ENCODE measurements at places on chromosomes 5 and 9.

GRCh38 chr5:174777111-174777510 is 52.7 kb downstream of the MSX2 start:
- DNase-seq, result no peak

- DNase-seq, result no peak
These were observed 149.6 kb upstream of the ELL2 start for GRCh38 chr5:96111080-96111756.

DNA sequence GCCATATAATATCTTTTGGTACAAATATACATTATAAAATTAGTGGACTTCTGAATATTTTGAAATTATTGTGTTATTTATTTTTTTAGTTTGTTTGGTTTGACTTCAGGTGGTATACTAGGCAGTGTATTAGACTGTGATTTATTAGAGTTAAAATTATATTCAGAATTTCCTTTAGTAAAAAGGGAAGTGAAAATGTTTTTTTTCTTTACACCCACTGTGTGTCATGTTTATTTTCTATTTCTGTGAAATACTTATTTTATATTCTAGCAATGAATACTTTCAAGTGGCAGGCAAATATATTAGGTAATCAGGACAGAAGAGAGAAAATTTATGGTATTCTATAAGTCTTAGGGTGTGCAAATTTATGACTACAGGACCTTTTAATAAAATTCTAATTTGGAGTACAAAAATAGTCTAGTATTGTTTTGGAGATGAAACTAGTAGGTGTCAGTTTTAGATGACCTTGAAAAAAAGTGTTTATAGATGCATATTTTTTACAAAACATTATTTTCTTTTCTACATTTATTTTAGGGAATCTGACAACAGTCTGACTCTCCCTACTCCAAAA is 8.8 kb downstream of the CSNK1G3 start:
- DNase-seq, result no peak

GRCh38 chr9:124532897-124533296 is 25.7 kb upstream of the NR5A1 start:
- DNase-seq, result no peak

DNA sequence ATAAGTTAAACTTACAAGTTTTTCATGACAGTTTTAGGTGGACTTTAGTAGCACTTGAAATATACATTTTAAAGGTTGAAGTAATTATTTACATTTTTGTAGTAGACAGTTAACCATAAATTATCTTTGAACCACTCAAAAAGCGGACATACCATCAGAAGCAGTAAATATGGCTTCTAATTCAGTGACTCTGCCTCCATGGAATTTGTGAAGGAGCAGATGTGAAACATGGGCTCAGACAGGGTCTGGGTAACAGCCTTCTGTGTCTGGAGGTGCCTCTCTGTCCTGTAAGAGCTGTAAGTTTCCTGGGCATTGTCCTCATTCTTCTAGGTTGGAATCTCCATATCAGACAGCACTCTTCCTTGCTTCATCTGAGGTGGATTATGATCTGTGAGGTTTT is 12.4 kb downstream of the RLN2 start:
- DNase-seq, result no peak

GRCh38 chr9:13020146-13021040 is 245.6 kb downstream of the LURAP1L start:
- DNase-seq, result no peak

DNA sequence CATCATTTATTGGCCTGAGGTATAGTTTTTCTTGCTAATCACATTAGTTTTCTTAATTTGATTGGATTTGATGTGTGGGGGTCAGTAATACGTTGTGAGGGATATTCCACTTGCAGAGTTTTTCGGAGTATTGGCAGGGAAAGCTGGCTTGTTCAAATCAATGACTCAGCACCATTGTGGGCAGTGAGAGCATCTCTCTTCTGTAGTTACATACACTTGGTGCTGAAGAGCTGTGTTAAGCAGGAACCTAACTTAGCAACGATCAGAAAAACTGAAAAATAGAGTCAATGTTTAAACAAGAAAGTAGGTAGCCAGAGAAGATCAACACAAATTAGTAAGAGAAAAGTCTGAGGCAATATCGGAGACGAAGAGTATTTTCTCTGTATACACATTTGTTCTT is 344.6 kb upstream of the EDIL3 start:
- DNase-seq, result no peak

GRCh38 chr5:138503487-138504270 is 38.4 kb downstream of the EGR1 start:
- no peak for DNase-seq

- no peak for DNase-seq
These were observed 393.3 kb downstream of the KIF4B start for GRCh38 chr5:155406815-155407214.

GRCh38 chr9:94867842-94868312 is 141.4 kb downstream of the AOPEP start:
- no peak for DNase-seq

DNA sequence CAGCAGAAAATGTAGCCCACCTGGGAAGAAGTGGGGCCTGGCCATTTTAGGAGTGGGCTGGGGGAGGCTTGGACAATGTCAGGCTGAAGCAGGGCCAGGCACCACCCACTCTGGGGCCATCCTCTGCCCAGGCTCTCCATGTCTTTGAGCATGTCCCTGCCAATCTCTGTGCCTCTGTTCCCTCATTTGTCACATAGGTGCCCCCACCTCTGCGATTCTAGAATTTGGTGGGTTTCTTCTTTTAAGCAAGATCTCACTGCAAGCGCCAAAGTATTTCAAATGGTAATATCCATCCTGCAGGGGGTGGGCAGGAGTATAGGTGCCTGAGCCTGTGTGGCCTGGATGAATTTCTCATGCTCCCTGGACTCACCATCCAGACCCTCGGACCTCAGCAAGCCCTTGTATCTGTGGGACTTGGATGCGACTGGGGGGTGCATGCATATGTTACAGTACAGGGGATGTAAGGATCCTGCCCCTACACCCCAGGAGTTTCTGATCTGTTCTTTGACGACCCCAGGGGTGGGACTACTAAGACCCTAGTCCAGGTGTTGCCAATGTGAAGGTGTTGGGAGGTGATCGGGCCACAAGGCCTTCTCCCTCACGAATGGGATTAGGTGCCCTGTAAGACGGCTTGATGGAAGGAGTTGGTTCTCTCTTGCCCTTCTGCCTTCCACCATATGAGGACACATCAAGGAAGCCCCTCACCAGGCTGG is 4.3 kb downstream of the CD74 start:
- no peak for DNase-seq

DNA sequence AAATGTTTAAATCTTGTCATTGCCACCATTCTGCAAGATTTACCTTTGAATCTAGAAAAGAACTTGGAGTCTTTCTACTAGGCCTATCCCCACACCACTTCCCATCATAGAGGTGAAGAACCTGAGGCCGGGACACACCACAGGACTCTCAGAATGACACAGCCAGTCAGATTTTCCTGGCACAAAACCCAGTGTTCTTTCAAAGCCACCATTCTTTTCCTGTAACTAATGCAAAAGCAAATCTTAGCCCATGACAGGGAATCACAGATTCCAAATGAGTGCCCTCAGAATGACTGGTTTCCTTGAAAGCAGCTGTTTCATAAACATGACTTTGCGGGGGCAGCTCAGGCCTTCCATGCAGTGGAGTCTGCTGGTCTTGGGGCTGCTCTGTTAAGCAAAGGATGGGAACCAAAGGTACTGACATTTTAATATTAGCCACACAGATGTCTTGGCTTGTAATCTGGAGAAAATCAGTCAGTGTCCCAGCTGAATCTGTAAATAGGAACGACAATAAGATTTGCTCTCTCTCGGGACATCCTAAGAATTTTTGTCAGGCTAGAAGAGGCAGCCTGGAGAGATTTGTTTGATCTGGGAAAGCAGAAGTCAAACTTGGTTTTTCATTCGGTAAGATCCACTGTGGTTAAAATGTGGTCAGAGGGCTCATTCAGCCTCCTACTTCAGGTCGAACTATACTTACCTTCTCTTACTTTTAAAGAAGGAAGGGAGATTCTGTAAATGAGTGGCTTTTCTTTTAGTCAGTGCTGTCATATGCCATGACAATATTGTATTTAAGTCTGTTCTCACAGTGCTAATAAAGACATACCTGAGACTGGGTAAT is 115.1 kb downstream of the PALM2AKAP2 start:
- no peak for DNase-seq
